ENCODE measurements at places on chromosomes 1 and 21.

DNA sequence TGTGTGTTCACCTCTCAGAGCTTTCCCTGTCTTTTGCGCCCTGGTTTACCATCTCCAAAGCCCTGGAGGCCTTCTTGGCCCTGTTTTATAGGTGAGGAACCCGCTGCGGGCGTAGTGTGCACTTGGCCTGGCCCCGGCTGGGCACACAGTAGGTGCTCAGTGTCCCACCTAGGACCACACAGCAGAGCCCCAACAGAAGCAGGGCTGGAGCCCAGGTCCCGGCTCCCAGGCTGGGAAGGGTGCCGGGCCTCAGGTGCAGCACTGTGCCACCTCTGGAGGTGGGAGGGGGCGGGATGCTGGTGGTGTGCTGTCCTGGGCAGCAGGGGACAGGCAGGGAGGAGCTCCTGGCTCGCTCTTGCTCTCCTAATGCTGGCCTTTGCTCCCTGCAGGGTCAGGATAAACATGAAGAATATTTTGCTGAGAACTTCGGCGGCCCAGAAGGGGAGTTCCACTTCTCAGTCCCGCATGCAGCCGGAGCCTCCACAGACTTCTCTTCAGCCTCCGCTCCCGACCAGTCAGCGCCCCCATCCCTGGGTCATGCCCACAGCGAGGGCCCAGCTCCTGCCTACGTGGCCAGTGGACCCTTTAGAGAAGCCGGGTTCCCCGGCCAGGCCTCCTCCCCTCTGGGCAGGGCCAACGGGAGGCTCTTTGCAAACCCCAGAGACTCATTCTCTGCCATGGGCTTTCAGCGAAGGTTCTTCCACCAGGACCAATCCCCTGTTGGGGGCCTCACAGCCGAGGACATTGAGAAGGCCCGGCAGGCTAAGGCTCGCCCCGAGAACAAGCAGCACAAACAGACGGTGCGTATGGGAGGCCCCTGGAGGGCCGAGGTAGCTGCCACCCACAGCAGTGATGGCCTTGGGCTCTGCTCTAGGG is 24.8 kb downstream of the COQ8A start:
- DNase-seq = no peak

DNA sequence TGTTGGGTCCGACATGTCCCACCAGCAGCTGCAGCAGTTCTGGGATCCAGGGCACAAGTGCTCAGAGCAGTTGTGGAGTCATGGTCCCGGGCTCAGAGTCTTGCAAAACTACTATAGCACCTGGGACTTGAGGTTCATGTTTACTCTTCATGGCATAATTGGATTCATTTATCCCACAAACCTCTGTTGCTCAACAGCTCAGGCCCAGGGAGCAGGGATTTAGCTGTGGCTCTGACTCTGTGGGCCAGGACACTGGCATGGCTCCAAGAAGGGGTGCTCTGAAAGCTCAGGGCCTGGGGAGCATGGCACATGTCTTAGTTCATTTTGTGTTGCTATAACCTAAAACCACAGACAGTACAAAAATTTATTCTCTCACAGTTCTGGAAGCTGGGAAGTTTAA is 626.7 kb upstream of the ADGRL2 start:
- no peak for DNase-seq

- DNase-seq = no peak
Measured at GRCh38 chr1:234239936-234240335, 133.3 kb upstream of the COA6 start.

- no peak for DNase-seq
Measured at GRCh38 chr1:10250663-10251062, 40.3 kb downstream of the KIF1B start.
